ENCODE measurements at places on chromosomes 16 and 17. TPM values are rescaled to one million over a fixed set of nuclear protein-coding genes. Genes with fewer than 3 reads are reported as not detected.

Gene FGF11
- 0.20 TPM for total RNA-seq

Gene FAM20A
- total RNA-seq: 5.0 TPM

Gene SMIM22
- total RNA-seq: not detected

DNA sequence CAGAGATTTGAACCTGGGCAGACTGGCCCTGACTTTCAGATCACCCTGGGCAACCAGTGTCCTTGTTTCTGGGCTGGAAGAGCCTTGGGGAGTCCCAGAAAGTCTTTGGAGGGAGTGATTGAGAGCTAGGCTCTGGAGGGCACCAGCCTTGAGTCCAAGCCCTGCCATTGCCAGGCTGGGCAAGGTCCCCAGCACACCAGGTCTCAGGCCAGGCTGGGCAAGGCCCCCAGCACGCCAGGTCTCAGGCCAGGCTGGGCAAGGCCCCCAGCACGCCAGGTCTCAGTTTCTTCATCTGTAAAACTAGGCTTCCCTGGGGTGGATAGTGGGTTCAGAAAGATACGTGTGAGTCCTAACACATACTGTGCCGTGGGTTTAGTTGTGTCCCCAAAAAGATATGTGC lies 135.0 kb downstream of the IRF8 start:
- DNase-seq: no peak

All from HepG2 (cell line).